ENCODE measurements at places on chromosomes 11 and 22.

DNA sequence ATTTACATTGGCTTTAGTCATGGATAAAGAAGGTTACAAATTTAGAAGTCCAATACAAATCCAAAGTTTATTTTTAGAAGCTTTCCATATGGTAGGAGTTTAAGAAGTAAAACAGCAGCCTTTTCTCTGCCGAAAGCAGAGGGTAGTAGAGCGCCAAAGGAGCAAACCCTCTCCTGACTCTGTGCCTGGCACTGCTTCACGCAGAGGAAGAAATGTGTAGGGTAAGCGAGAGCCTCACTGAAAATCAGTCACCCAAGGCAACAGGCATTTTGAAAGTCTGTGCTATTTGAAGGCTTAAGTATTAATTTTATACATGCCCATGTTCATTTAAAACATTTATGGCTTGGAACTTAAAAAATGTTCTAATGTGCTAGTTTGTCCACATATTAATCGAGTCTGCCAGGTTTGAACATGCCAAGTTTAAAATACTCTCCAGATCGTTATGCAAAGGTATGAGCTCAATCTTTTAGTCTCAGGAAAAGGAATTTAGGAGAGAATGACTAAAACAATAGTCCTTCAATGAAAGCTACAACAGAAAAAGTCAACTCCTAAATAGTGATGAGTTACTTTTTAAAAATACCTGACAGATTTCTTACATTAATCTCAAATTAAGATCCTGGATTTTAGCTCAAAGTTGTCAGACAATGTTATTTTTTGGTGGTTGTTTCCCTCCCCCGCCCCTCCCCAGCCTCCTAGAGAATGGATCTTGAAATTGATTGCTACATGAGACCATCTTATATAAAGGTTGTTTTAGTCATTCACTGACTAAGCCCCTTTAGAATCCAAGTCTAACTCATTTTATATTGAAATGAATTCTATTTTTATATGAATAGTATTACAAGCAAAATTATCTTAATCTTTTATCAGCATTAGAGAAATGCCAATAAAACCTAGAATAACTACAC is 38.7 kb downstream of the MRTFA start:
- DNase-seq: no peak

GRCh38 chr11:34192481-34193401 is 87.3 kb downstream of the NAT10 start:
- DNase-seq: peak; percentile 62

DNA sequence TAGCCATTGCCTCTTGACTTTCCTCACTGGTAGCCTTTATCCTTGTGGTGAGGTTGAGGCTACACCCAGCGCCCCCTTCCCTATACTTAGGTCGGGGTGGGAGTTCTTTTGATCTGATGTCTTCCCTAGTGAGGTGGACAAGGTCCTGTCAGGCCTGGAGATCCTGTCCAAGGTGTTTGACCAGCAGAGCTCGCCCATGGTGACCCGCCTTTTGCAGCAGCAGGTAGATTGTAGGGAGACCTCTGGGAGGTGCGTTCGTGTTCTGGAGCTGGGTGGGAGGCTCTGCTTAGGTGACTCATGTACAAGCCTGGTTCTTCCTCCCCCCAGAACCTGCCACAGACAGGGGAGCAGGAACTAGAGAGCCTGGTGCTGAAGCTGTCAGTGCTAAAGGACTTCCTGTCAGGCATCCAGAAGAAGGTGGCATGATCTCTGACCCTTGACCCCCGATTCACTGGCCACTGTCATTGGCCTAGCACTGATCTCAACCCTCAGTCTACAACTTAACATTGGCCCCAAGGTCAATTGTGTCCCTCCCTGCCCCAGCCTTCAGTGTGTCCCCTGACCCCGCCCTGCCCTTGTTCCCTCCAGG is 4.9 kb downstream of the INPPL1 start:
- DNase-seq: no peak

DNA sequence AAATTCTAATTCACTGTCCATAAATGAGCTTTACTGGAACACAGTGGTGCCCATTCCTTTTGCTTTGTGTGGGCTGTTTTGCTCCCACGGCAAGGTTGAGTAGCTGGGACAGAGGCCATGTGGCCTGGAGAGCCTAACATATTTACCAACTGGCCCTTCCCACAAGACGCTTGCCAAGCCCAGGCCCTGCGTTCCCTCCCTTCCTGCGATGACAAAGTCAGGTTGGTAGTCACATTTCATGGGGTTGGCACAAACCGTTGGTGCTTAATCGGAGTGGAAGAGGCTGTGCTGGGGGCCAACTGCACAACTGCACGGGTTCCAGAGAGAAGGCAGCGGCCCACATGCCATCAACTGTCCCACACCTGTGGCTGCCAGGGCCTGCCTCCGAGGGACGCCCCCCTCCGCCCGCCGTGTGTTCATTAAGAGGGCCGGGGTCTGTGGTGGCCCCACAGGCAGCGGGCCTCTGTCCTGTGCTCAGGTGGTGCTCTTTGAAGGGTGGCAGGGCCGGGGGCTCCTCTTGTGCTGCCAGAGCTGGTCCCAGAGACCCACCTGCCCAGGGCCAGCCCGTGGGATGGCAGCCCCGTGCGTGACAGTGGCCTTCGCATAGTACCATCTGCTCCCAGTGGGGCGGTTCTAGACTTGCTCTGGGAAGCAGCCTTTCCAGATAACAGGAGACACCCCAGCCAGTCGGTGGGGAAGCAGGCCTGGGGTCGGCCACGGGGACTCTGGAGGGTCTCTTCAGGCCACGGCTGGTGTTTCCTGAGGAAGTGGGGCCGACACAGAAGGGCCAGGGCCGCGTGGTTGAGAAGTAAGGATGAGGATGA is 81.5 kb upstream of the CLDN5 start:
- DNase-seq: no peak

- DNase-seq: no peak
Observed at GRCh38 chr11:134019500-134019899, 49.4 kb upstream of the JAM3 start.

- DNase-seq: peak; percentile 89
Observed at GRCh38 chr11:62508336-62509058, 38.1 kb downstream of the AHNAK start.

DNA sequence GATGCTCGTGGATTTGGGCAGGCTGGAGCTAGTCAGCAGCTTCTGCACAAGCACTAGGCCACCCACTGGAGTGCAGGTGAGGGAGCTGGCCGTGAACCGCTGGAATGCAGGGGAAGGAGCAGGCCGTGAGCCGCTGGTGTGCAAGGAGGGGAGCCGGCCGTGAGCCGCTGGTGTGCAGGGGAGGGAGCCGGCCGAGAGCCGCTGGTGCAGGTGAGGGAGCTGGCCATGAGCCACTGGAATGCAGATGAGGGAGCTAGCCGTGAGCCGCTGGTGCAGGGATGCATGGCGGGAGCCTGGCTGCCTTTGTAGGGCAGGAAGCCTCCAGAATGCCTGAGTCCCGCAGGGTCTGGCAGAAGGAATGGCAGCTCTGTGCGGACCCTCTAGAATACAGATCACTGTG is 4220.0 kb upstream of the OR11H1 start:
- DNase-seq: no peak

DNA sequence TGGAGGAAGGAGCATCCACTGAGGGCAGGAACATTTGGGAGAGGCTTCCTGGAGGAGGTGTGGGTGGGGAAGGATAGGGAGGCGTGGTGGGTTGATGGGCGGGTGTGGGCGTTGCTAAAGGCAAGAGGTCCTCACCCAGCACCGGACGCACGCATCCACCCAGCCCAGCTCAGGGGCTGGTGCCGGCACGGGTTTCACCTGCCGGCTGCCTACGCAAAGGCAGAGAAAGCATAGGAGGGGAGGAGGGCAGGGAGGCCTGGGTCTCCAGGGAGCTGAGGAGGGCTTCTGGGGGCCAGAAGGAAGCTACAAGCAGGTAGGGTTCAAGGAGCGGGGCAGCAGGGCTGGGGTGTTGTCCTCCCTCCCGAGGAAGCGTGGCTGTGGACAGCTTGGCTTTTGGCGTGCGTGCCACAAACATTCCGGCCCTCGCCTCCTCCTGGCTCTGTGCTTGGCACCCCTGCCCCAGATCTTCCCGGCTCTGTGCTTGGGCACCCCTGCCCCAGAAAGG is 7.8 kb downstream of the SSH3 start:
- DNase-seq: no peak

DNA sequence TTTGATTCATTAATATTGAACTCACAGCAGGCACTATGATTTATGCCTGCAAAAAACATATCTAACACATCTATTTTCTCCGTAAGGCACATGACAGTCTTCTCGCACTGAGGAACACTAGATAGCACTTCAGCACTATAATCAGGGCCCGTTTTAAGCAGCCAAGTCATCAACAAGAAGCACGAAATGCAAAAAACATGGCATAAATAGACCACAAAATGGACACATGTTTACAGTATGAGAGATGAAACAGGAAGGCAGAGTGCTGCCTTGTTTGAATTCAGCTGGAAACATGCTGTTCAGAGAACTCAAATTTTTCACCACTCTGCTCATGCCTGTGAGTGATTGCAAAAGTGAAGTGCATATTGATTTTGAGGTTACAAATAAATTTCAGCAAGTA is 205.8 kb upstream of the PDGFD start:
- DNase-seq: no peak

- no peak for DNase-seq
Observed at GRCh38 chr11:126111458-126112116, 48.9 kb upstream of the CDON start.

- DNase-seq: no peak
Observed at GRCh38 chr11:11769782-11770181, 72.0 kb upstream of the USP47 start.

GRCh38 chr11:15697437-15698236 is 582.9 kb downstream of the INSC start:
- DNase-seq: no peak

DNA sequence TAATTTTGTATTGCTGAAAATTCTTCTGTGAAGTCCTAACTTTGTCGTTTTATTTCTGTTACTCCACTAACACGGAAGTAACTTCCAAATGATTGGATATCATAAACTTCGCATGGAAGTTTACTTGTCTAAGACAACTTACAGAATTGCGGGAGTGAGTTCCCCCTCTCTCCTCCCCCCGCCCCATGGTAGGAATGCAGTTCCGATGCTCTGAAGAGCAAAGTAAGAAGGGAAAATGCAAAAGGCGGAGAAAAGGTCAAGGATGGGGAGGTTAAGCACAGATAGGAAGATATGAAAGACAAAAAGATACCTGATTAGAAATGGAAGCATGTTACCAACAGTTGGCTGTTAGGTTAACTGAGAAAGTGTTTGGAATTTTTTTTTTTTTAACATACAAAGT is 1.3 kb downstream of the EIF3M start:
- peak; percentile 26 for DNase-seq

DNA sequence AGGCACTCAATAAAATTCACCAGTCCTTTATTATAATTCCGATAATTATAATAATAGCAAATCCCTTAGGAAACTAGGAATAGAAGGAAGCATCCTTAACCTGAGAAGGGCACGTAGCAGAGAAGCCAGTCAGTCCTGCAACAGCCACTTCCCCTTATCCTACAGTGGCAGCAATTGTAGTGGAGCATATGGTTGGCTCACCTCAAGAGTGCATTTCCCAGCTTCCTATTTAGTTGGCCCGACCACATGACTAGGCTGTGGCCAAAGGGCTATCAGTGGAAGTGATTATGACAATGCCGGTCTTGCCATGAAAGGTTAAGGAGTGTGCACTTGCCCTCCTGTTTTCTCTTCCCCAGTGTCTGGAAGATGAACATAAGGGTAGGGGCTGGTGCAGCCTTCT is 27.0 kb downstream of the TESMIN start:
- no peak for DNase-seq

DNA sequence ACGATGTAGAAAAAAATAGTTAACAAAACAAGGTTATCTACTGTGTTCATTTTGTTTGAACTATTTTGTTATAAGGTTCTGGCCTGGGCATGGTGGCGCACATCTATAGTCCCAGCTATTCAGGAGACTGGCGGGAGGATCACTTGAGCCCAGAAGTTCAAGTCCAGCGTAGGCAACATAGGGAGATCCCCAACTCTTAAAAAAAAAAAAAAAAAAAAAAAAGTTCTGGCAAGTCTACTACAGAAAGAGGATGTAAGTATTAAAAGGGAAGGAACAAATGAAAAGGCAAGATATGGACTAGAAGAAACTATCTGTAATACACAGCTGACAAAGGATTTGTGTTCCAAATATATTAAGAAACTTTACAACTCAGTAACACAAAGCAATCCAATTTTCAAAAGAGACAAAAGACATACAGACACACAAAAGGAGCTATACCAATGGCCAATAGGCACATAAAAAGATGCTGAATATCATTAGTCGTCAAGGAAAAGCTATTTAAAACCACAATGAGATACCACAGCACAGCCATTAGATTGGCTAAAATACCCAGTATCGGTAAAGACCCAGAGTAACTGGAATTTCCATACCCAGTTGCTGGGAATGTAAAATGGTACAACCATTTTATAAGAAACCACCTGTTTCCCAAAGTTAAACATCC is 27.4 kb downstream of the RRAS2 start:
- no peak for DNase-seq

DNA sequence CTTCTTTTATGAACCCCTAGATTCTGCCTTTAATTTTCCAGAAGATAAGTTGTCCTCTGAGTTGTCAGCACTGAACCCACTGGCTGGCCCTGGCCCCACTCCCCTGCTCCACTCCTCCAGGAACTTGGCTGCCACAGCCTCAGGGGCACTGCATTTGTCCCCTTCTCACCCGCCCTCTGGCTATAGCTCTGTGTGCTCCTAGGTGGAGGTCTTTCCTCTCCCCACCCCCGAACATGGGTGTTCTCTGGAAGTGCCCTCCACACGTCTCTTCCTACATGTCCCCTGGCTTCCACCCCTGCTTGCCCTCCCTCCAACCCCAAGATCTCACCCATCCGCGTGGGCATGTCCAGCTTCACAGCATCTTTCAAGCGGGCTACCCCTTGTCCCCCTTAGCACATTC is 137.7 kb upstream of the TEAD1 start:
- DNase-seq: no peak

DNA sequence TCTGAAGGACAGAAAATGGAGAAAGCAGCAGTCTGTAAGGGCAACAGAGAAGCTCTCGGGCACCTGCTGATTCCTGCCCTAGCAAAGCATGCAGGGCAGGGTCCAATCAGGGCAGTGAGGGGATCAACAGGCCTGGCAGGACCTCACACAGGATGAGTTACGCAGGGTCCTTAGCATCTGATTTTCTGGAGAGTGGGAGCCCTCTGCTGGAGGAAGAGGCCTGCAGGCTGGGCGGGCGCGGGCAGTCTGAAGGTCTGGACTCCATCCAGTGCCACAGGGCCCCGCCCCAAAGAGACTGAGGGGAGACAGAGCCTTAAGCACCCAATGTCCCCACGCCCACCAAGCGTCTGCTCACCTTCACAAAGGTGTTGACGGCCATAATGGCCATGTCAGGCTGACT is 28.9 kb downstream of the AP1B1 start:
- peak; percentile 56 for DNase-seq

- DNase-seq: no peak
Observed at GRCh38 chr11:9396752-9397151, 12.3 kb downstream of the IPO7 start.

DNA sequence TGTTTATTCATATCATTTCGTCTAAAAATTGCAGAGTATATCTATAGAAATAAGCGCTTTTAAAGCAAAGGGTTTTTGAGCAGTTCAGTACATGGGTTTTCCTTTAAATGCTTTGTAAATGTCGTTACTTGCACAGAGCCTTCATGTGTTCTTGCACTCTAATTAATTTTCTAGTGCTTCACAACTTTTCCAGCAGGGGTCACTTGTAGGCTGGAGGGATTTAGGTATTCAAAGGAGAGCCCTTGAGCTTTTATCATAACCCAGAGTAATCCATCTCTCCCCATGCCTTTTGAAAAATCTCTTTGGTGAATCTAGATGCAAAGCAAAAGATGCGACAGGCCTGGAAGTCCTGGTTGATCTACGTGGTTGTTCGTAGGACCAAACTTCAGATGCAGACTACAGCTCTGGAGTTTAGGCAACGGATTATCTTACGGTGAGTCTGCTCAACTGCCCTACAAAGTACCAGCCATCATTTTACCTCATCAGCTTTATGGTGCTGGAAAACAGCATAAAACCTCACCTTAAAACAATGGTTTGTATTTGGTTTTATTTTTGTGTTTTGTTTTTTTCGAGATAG is 60.4 kb downstream of the SFI1 start:
- peak; percentile 63 for DNase-seq
